Sigmoid colon (tissue), 7 donors: ENCODE measurements at places on chromosomes 11 and 22. TPM values are rescaled to one million over a fixed set of nuclear protein-coding genes. Genes with fewer than 3 reads are reported as not detected.

GRCh38 chr11:130769782-130770535, 146.3 kb downstream of the SNX19 start:
- no peaks in the 10 kb centered on the region for H3K36me3 ChIP-seq
- no peaks in the 10 kb centered on the region for H3K4me1 ChIP-seq
- no peaks in the 10 kb centered on the region for H3K27me3 ChIP-seq
- H3K27ac ChIP-seq, result no peak overlapping the region
- no peak overlapping the region for H3K4me3 ChIP-seq

DNA sequence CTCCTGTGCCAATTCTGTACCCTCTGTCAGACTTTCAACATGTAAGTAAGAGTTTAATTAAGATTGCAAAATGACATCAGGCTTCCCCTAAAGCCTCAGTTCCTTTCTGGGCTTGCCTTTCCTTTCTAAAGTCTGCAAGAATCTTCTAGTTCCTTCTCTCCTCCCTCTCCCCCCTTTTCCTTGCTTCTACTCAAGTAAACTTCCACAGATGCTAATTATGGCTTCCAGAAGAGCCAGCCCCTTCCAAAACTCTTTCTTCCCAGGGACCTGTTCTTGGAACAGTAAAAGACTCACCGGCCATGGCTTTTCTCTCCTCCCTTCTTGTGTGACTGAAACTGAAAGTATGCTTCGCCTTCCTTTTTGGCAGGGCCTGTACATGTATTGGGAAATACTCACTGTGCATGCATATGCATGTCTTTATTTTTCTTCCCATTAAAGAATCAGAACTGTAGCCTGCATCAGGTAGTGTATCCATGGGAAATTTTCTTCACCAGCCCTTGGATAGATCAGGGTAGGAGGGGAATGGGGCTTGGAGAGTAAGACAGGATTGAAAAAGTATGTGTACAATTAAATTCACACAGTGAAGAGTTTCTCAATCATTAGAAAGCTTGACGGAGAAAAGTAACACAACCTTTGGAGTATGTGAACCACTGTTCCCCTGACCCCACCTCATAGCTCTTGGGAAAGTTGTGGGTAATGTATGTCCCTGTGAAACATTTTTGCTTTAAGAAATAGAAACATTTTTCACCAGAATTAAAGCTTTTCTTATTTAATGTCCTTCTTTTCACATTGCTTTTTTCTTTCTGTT, at the start of gene CASP1:
Gene CASP1 (minus strand): TSS at position 332 of the 808 bp plus-strand sequence. CDS start 31 bp downstream, at position 301.
- H3K4me1 ChIP-seq, result peaks cover 6% of the 10 kb centered on the region
- peak; percentile 79 for DNase-seq
- H3K4me3 ChIP-seq, result peak within 1 kb of the TSS; percentile 36
- H3K27me3 ChIP-seq, result no peaks in the 10 kb centered on the region
- H3K27ac ChIP-seq, result peak within 1 kb of the TSS; percentile 73

- no peaks in the 10 kb centered on the region for H3K36me3 ChIP-seq
- H3K4me1 ChIP-seq, result no peaks in the 10 kb centered on the region
- H3K4me3 ChIP-seq, result no peak overlapping the region
- H3K27me3 ChIP-seq, result no peaks in the 10 kb centered on the region
- no peak overlapping the region for H3K27ac ChIP-seq
Observed at GRCh38 chr22:49290711-49291110, 537.0 kb downstream of the BRD1 start.

DNA sequence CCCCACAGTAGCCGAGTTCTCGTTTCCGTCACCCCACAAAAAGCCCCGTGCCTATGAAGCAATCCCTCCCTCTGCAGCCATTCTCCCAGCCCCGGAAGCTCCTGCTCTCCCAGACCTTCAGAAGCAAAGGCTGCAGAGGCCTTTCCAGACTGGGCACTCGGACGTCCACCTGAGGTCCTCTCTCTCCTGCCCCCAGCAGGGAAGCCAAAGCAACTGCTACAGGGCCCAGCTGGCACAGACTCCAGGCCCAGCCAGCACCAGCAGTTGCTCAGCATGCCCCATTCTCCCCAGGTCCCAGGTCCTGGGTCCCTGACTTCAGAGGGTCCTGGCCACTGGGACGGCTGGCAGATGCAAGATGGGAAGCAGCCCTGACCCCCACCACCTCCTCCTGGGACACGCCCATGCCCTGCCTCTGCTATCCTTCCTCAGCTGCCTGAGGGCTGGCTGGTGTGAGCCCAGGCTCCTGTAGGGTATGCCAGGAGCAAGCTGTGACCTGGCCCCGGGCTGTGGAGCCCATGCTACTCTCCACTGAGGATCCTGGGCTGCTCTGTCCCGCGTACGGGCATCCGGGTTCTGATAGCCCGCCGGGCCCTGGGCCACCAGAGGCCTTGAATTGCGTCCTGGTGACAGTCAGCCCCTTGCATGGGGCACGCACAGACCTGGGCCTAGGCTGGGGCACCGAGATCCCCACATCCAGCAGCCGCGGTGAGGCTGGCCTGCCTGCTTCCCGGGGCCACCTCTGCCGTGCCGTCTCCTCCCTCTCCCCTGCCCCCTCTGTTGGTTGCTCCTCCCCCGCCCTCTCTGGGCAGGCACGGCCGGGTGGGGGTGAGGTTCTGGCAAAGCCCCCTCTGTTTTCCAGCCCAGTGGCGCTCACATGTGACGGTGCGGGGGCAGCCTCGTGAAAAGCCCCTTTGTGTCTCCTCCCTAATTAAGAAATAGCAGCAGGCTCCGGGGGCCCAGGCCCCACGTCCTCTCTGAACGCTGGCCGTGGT, 1310.3 kb downstream of the BRD1 start:
- peak; percentile 80 for DNase-seq
- H3K27me3 ChIP-seq, result no peaks in the 10 kb centered on the region
- H3K4me3 ChIP-seq, result no peak overlapping the region
- peak overlapping the region; percentile 40 for H3K27ac ChIP-seq
- H3K4me1 ChIP-seq, result no peaks in the 10 kb centered on the region

DNA sequence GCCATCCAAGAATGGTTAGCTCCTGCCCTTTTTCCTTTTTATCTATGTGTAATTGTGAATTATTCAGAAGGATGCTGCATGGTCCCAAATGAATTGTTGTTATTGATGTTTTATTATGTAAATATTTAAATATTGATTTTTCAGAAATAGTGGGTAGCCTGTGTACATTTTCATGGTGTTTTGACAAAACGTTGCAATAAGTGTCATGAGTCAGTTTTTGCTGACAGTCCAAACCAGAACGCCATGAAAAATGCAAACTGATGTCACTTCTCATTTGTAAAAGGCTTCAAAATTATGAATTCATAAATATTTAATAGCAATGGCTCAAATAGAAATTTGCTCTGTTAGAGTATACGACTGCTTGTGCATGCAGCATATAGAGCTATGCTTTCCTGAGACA, 422.5 kb downstream of the CNTN5 start:
- no peaks in the 10 kb centered on the region for H3K4me1 ChIP-seq
- H3K4me3 ChIP-seq, result no peak overlapping the region
- no peaks in the 10 kb centered on the region for H3K27me3 ChIP-seq
- H3K27ac ChIP-seq, result no peak overlapping the region
- H3K36me3 ChIP-seq, result no peaks in the 10 kb centered on the region

The OR52A1 gene
- total RNA-seq, result not detected

DNA sequence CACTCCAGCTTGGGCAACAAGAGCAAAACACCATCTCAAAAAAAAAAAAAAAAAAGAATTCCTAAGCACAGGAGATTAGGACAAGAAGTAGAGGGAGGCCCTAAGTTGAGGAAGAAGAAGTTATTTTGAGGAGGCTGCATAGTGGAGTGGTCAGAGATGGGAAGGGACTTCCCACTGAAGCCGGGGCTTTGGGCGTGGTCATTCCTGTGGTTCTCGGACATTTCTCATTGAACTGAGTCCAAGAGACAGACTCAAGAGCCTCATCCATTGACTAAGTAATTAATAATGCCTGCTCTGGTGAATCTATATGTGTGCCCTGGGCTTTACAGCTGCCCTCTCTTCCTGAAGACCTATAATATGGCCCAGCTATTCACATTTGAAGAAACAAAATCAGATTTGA, 53.2 kb upstream of the FTH1 start:
- no peaks in the 10 kb centered on the region for H3K4me1 ChIP-seq
- no peaks in the 10 kb centered on the region for H3K36me3 ChIP-seq
- peak; percentile 46 for DNase-seq
- no peaks in the 10 kb centered on the region for H3K27me3 ChIP-seq

The DENND6B gene
- 2.3 TPM for total RNA-seq

DNA sequence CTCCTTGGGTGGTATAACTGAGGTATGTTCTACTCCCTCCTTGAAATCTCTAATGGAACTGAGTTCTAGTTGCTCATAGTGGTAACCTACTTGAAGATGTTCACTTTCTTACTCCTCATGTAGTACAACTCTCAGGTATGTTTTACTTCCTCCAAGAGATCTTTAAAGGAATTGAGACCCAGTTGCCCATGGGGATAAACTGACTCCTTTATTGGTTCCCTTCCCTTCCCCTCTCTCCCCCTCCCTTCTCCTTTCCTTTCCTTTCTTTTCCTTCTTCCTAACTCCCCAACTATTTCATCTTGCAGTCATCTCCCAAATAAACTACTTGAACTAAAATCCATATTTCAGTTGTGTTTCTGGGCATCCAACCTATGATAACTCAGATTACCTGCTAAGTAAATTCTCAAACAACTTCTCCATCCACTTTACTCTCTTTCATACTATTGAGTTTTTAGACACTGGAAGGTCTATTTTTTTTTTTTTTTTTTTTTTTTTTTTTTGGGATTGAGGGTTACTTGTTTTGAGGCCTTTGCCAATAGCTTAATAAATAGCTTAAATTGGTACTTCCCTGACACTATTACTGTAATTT, 7.9 kb upstream of the TRIM68 start:
- H3K4me3 ChIP-seq, result no peak overlapping the region
- H3K27me3 ChIP-seq, result no peaks in the 10 kb centered on the region
- H3K27ac ChIP-seq, result no peak overlapping the region
- no peaks in the 10 kb centered on the region for H3K36me3 ChIP-seq
- no peak for DNase-seq

- no peaks in the 10 kb centered on the region for H3K27me3 ChIP-seq
- no peak overlapping the region for H3K4me3 ChIP-seq
- no peaks in the 10 kb centered on the region for H3K4me1 ChIP-seq
Observed at GRCh38 chr22:34878171-34878570, 187.8 kb upstream of the ISX start.

The ART1 gene
- total RNA-seq, result not detected

The MICAL2 gene
- 145 TPM for total RNA-seq

The RIN1 gene
- 2.9 TPM for total RNA-seq

- H3K4me3 ChIP-seq, result no peak within 1 kb of the TSS
- no peaks in the 10 kb centered on the region for H3K36me3 ChIP-seq
- peaks cover 46% of the 10 kb centered on the region for H3K27me3 ChIP-seq
- no peak within 1 kb of the TSS for H3K27ac ChIP-seq
- no peak for DNase-seq
Observed at GRCh38 chr11:789943-790342, at the start of gene CEND1. TSS of gene CEND1 (minus strand) at chr11:790090. CDS start at chr11:788576, 1,514 bp downstream.

The CDC45 gene
- 0.14 TPM for total RNA-seq

DNA sequence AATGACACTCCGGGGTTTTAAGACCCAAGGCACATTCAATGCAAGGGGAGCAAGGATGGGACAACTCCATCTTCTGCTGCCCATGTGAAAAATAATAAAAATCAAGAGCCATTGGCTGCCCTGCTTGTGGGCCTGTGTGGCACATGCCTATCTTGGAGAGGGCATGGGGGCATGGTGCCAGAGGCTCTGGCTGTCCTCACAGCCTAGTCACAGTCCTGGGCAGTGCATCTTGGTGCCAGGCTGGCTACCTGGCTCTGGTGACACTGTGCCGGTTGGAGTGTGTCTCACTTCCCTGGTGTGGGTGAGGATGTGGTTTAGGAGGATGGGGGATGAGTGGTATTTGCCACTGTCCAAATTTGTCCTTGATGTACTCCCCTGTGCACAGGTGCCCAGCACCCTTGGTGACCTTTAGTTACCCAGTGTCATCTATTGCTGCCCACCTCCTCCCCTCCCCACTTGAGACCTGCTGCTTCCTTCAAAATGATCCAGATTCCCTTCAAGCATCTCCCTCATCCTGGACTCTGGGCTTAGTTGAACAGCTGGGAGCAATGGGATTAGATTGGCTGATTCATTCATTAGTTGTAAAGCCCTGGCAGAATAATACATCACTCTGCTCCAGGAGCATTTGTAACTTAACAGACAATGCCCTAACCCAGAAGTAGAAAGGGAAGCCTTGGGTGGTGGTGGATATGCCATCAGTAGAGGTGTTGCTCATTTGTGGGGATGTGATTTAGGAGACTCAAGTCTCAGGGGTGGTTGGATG, 4.6 kb downstream of the TMEM86A start:
- no peaks in the 10 kb centered on the region for H3K27me3 ChIP-seq
- peak; percentile 63 for DNase-seq
- H3K36me3 ChIP-seq, result no peaks in the 10 kb centered on the region
- no peak overlapping the region for H3K4me3 ChIP-seq
- no peak overlapping the region for H3K27ac ChIP-seq

DNA sequence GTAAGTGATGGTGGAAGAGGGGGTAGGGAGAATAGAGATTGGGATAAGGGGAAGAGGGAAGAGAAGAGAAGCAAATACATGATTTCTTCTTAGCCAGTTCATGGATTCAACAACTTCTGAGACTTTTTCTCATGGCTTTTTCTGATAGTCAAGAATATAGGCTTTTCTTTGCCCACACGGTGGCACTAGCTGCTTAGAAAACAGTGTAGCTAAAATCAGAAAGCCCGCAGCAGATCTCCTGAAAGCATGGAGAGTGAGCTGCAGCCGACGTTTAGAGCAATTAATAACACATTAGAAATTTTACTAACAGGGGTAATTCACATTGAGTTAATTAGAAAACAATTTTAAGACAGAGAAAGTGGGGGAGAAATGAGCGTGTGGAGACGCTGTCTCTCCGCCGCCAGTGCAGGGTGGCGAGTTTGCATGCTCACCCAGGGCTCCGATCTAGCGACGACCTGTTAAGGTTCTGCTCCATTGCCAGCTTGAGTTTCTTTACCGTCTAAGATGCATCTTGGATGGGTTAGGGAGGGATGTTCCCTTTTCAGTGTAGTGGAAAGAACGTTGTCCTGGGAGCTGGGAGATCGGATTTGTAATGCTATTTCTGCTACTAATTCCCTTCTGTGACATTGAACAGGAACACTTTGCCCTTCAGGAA, 3.3 kb upstream of the RAG1 start:
- H3K4me1 ChIP-seq, result peaks cover 6% of the 10 kb centered on the region
- H3K27me3 ChIP-seq, result no peaks in the 10 kb centered on the region
- H3K4me3 ChIP-seq, result peak overlapping the region; percentile 46

The APLNR gene
- 1.8 TPM for total RNA-seq

- H3K27me3 ChIP-seq, result peaks cover 27% of the 10 kb centered on the region
- H3K4me1 ChIP-seq, result peaks cover 3% of the 10 kb centered on the region
- H3K36me3 ChIP-seq, result no peaks in the 10 kb centered on the region
- no peak for DNase-seq
Observed at GRCh38 chr11:61599968-61600710, 19.3 kb upstream of the SYT7 start.

The OR2AT4 gene
- not detected for total RNA-seq

DNA sequence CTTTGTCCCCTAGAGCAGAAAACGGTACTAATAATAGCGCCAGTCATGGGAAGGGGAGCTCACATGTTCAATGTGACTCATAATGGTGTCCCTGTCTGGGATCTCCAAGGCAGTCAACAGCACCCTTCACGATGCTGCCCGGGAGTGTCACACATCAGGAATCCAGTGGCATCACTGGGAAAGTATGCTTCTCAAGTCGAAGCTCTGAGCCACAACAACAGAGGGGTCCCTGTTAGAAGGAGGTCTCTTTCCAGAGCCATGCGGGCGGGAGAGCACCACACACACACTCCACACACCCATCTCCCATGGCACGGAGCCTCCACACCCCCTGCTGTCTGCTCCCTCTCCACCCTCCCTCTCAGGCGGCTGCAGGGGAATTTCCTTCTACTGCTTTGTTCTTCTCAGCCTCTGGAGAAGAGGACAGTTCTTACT, 119.7 kb downstream of the ETS1 start:
- peak overlapping the region; percentile 71 for H3K27ac ChIP-seq
- peaks cover 3% of the 10 kb centered on the region for H3K36me3 ChIP-seq
- peak; percentile 82 for DNase-seq
- H3K4me1 ChIP-seq, result peaks cover 43% of the 10 kb centered on the region

- no peak for DNase-seq
- H3K27ac ChIP-seq, result no peak overlapping the region
- no peaks in the 10 kb centered on the region for H3K4me1 ChIP-seq
Observed at GRCh38 chr11:111388842-111389241, 9.8 kb upstream of the POU2AF1 start.
